ENCODE measurements at places on chromosomes 6 and 20. TPM values are rescaled to one million over a fixed set of nuclear protein-coding genes. Genes with fewer than 3 reads are reported as not detected.

Gene ANGPT4
- total RNA-seq, result not detected

GRCh38 chr6:125790358-125791150 lies at the start of gene NCOA7:
TSS of gene NCOA7 (plus strand) at chr6:125790960. CDS start at chr6:125815355, 24,395 bp downstream.
- DNase-seq, result peak; percentile 81

GRCh38 chr6:47917202-47917601 lies 135.4 kb downstream of the OPN5 start:
- no peak for DNase-seq

DNA sequence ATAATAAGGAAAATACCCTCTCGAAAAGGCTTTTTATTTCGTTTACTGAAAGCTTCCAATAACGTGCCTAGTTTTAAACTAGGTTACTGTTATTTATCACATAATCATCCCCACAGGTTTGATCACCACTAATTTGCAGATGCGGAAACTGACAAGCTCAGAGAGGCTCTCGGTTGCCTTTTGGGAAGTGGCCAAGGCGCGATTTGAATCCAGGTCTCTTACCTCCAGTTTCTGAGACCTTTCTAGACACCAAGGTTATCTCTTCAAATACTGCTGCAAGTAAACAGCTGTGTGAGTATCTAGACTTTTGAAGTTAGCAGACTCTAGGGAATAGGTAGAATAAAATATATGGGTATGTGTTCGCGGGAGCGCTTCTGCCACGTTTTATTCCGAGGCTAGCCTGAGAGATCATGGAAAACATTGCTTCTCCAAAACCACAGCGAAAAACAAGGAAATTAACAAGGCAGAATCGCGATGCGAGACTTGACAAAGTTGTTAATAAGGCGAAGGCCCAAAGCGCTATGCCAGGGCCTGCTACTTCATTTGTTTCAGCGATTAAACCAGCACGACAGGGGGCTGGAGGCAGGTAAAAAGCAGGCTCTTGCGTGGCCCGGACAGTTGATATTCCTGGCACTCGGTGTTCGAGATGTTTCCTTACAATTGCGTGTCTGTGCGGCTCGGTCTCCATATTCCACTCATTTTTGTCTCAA lies 1.8 kb upstream of the JARID2 start:
- peak; percentile 31 for DNase-seq

DNA sequence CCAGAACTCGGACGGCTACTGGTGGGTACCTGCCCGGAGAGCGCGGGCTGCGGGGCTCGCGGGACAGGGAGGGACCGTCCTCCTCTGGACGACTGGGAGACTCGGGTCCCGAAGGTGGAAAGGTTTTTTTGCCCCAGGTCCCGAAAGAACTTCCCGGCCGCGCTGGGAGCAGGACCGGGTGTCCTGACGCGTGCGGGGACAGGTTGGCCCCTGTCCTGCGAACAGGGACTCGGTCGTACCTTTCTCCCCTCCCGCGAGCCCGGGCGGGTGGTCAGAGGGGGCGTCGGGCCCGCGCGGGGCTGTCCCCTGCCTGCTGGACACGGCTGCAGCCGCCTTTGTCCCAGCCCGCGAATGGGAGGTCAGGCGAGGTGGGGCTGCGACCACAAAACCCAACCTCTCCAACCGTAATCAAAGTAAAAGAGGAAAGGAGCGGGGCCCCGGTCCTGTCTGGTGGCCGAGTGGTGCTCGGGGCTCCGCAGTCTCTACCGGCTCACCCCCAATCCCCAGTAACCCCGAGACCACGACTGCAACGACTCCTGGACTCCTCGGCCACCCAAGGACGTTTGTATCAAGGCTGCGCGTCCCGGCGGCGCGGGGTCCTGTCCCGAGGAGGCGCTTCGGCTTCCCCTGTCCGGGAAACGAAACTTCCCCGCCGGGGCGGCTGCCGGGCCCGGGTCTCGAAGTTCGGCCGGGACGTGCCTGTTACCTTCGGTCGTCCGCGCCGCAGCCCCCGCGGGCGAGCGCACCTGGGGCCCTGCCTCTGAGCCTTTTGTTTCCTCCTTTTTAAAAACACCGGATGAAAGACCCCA lies 798 bp downstream of the DSP start:
- peak; percentile 51 for DNase-seq

Gene BMP7
- total RNA-seq, result 1.3 TPM

- no peak for DNase-seq
These were observed 3.6 kb downstream of the GRM4 start for GRCh38 chr6:34142061-34142998.
